ENCODE measurements at places on chromosomes 3 and 15. TPM values are rescaled to one million over a fixed set of nuclear protein-coding genes. Genes with fewer than 3 reads are reported as not detected.

IL17RC gene
- total RNA-seq, result 69.6 TPM

ZNF860 gene
- total RNA-seq, result 0.67 TPM

PIK3R4 gene
- total RNA-seq, result 61.3 TPM

CHST13 gene
- total RNA-seq, result not detected

SERINC4 gene
- not detected for total RNA-seq

EEFSEC gene
- total RNA-seq, result 22.6 TPM

- no peaks in the 10 kb centered on the region for H3K4me1 ChIP-seq
- H3K4me3 ChIP-seq, result no peak overlapping the region
- H3K27me3 ChIP-seq, result no peaks in the 10 kb centered on the region
- H3K27ac ChIP-seq, result no peak overlapping the region
- H3K36me3 ChIP-seq, result no peaks in the 10 kb centered on the region
- no peak for DNase-seq
Measured at GRCh38 chr3:70224337-70224736, 88.1 kb downstream of the MDFIC2 start.

DNA sequence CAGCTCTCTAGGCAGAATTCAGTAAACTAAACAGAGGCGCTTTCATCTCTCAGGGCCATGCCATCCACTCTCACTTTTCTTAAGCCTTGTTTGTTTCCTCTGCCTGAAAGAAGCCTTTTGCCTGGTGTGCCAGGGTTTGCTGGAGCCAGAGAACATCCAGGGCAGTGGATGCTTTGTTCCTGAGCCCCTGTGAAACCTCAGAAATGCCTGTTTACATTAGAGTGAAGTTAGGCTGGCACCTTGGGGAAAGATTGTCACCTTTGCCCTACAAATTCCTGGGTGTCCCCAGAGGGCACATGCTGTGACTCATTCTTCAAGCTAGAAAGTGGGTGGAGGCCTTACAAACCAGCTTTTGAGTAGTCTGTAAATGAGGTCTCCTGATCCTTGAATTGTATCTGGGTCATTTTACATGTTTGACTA, 10.7 kb upstream of the TRAK1 start:
- H3K4me3 ChIP-seq, result no peak overlapping the region
- H3K36me3 ChIP-seq, result no peaks in the 10 kb centered on the region
- peaks cover 63% of the 10 kb centered on the region for H3K4me1 ChIP-seq

DNA sequence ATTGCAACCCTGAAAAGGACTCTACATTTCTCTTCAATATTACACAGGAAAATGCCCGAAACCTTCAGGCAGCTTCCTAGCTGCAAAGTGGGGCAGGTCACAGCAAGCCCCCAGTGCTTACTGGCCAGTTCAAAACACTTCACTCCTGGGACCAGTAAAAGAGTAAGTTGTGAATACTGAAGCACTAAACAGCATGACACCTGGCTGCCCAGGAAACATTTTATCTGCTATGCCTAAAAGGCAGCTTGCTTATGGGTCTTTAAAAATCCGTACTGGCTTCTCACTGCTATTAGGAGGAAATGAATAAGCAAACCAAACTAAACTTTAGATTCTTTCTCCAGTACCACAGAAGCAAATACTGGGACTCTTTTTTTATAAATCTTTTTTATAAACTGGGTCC, 457.9 kb upstream of the ALCAM start:
- H3K36me3 ChIP-seq, result no peaks in the 10 kb centered on the region
- peaks cover 7% of the 10 kb centered on the region for H3K4me1 ChIP-seq
- DNase-seq, result no peak
- H3K27me3 ChIP-seq, result no peaks in the 10 kb centered on the region
- no peak overlapping the region for H3K4me3 ChIP-seq

- H3K27me3 ChIP-seq, result no peaks in the 10 kb centered on the region
- DNase-seq, result no peak
- H3K36me3 ChIP-seq, result peaks cover 67% of the 10 kb centered on the region
- H3K4me3 ChIP-seq, result no peak overlapping the region
Measured at GRCh38 chr3:52404391-52404790, 40.5 kb downstream of the SEMA3G start.

DNA sequence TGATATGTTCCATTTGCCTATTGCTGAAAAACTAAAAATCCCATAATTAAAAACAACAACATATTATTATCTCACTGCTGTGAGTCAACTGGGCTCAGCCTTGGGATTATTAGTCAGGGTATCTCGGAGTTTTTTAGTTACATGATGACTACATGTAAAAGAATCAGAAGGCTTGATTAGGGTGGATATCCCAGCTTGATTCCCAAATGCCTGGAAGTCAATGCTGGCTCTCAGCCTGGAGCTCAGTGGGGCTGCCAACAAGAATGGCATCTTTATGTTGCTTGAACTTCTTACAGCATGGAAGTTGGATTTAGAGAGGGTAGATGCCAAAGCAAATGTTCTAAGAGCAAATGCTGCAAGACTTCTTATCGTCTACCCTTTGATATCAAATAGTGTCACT, 278.5 kb downstream of the PLOD2 start:
- H3K36me3 ChIP-seq, result no peaks in the 10 kb centered on the region
- no peak for DNase-seq
- H3K4me1 ChIP-seq, result no peaks in the 10 kb centered on the region
- no peak overlapping the region for H3K4me3 ChIP-seq

DNA sequence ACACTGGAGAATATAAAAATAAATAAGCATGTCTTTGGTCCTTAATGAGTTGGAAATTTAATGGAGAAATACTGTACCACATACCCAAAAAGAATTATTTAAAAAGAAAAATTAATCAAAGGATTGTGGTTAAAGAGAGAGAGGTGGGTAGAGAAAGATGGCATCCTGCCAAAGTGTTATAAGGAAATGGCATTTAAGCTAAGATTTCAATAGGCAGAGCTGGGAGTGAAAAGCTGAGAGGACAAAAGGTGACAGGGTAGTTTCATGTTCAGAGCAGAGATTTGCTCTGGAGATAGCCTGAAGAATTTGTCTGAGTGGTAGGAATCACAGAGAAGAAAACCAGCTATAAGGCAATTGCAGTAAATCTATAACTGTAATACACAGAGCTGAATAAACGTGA, 181.0 kb downstream of the SI start:
- H3K27me3 ChIP-seq, result no peaks in the 10 kb centered on the region
- DNase-seq, result no peak
- H3K27ac ChIP-seq, result no peak overlapping the region
- H3K4me1 ChIP-seq, result no peaks in the 10 kb centered on the region
- H3K36me3 ChIP-seq, result no peaks in the 10 kb centered on the region

- H3K4me3 ChIP-seq, result no peak overlapping the region
- H3K27ac ChIP-seq, result no peak overlapping the region
- H3K4me1 ChIP-seq, result no peaks in the 10 kb centered on the region
- no peak for DNase-seq
- H3K27me3 ChIP-seq, result no peaks in the 10 kb centered on the region
Measured at GRCh38 chr3:104523136-104523535, 843.6 kb upstream of the ALCAM start.

GRCh38 chr15:86165265-86166211, 85.9 kb downstream of the AGBL1 start:
- no peaks in the 10 kb centered on the region for H3K36me3 ChIP-seq
- no peaks in the 10 kb centered on the region for H3K27me3 ChIP-seq
- H3K4me3 ChIP-seq, result no peak overlapping the region
- no peak overlapping the region for H3K27ac ChIP-seq
- no peak for DNase-seq

DNA sequence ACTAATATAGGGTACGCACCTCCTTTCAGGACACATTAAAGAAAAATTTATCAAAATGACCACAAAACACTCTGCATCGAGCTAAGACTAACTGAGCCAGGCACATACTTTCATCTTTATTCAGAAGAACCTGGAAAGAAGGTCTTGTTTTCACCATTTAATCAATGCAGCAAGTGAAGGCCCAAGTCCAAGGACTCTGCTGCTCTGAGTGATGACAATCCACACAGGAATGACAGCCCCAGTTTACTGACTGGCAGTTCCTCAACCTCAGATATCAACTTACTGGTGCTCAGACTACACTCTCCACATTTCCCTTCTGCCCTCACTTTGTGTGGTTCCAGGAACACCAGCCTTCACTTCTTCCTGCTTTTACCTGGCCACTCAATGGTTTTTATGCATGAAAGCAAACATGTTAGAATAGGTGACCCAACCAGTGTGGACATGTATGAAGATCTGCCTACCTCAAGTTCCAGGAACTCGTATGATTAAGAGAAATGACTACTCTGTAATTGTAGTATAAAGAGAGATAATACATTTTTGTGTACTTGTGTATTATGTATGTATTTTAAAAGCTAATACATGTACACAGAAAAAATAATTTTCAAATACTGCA, 29.1 kb upstream of the RASA2 start:
- no peaks in the 10 kb centered on the region for H3K36me3 ChIP-seq
- H3K4me1 ChIP-seq, result no peaks in the 10 kb centered on the region

GRCh38 chr3:181446741-181447140, 265.0 kb upstream of the SOX2 start:
- H3K36me3 ChIP-seq, result no peaks in the 10 kb centered on the region
- DNase-seq, result no peak
- H3K4me1 ChIP-seq, result no peaks in the 10 kb centered on the region

GRCh38 chr3:153289334-153289808, 127.3 kb downstream of the RAP2B start:
- H3K4me1 ChIP-seq, result peaks cover 8% of the 10 kb centered on the region
- H3K4me3 ChIP-seq, result no peak overlapping the region
- no peak for DNase-seq
- no peak overlapping the region for H3K27ac ChIP-seq
- H3K36me3 ChIP-seq, result no peaks in the 10 kb centered on the region
- no peaks in the 10 kb centered on the region for H3K27me3 ChIP-seq

DNA sequence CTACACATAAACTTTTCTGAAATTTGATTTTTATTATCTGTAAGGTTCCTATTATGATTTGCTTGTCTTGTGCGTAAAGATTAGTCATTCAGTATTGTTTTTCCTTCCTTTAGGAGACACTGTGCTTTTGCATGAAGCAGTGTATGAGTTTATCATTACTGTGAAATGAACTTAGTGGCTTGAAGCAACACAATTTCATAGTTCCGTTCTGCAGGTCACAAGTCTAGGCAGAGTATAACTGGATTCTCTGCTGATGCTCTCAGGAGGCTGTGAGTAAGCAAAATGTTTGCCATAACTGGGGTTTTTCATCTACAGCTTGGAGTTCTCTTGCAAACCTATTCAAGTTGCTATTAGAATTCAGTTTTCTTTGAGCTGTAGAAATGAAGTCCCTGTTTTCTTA, 1136.1 kb downstream of the OTOL1 start:
- no peak for DNase-seq
- no peak overlapping the region for H3K4me3 ChIP-seq
- no peaks in the 10 kb centered on the region for H3K27me3 ChIP-seq
- no peaks in the 10 kb centered on the region for H3K36me3 ChIP-seq
- no peaks in the 10 kb centered on the region for H3K4me1 ChIP-seq

- no peak overlapping the region for H3K4me3 ChIP-seq
- H3K27me3 ChIP-seq, result no peaks in the 10 kb centered on the region
- no peak for DNase-seq
- no peak overlapping the region for H3K27ac ChIP-seq
Measured at GRCh38 chr15:81091889-81092558, 42.0 kb upstream of the CFAP161 start.

GRCh38 chr15:52348056-52348745, 52.6 kb upstream of the MYO5C start:
- H3K4me3 ChIP-seq, result no peak overlapping the region
- no peaks in the 10 kb centered on the region for H3K27me3 ChIP-seq
- no peaks in the 10 kb centered on the region for H3K36me3 ChIP-seq
- no peaks in the 10 kb centered on the region for H3K4me1 ChIP-seq

Measured in thyroid gland (tissue), 4 donors.